ENCODE measurements at places on chromosomes 5 and 9. TPM values are rescaled to one million over a fixed set of nuclear protein-coding genes. Genes with fewer than 3 reads are reported as not detected.

DNA sequence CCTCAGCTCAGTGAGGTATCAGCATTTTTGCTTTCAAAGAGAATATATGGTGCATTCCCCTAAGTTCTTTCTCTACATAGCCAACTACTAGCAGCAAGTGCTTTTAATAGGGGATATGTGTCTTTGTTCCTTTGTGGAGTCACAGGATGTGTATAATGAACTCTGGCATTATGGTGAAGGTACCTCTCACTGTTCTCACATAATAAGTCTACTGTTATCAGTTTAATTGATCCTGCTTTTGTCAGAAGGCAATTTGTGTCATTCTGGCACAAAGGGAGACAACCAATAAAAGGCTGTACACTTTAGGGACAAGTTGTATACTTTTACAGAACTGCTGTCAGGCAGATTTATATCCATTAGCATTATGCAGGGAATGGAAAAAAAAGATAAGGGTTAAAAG is 531.4 kb upstream of the RIOK2 start:
- H3K27ac ChIP-seq: no peak overlapping the region
- no peak for DNase-seq
- no peaks in the 10 kb centered on the region for H3K4me1 ChIP-seq
- H3K36me3 ChIP-seq: no peaks in the 10 kb centered on the region

GRCh38 chr5:153860195-153860886 is 178.4 kb downstream of the FAM114A2 start:
- no peak overlapping the region for H3K27ac ChIP-seq
- no peak overlapping the region for H3K4me3 ChIP-seq

GRCh38 chr5:161078793-161079192 is 226.8 kb upstream of the ATP10B start:
- no peak for DNase-seq
- H3K4me3 ChIP-seq: no peak overlapping the region
- H3K36me3 ChIP-seq: no peaks in the 10 kb centered on the region
- H3K27me3 ChIP-seq: no peaks in the 10 kb centered on the region
- no peak overlapping the region for H3K27ac ChIP-seq
- no peaks in the 10 kb centered on the region for H3K4me1 ChIP-seq

DNA sequence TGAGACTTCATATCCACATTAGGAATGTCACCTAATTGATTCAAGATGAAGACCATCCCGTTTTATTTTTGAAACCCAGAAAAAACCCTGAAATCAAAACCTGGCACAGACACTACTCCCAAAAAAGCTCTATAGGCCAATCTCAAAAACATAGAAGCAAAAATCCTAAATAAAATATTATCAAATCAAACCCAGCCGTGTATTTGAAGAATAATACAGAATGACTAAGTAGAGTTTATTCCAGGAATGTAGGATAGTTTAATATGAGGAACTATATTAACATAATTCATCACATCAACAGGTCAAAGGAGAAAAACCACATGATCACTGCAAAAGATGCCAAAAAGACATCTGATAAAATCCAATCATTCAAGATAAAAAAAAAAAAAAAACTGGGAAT is 167.1 kb downstream of the ACTL7B start:
- H3K36me3 ChIP-seq: no peaks in the 10 kb centered on the region
- H3K4me1 ChIP-seq: no peaks in the 10 kb centered on the region
- H3K27ac ChIP-seq: no peak overlapping the region
- DNase-seq: no peak

DNA sequence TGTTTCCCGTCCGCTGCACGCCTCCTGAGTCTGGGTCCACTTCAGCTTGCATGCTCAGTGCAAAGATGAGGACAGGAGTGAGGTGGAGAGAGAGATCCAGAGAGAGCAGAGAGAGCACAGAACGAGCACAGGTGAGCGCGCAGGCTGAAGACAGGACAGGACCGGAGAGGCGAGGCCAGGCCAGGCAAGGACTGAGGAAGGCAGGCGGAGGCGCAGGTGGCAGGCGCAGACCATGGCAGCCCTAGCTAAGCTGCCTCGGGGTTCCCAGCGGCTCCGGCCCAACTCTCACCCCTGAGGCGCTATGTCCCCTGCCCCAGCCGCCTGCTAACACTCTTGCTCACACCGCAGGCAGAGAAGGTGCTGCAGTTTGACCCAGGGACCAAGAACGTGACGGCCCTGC is 9.7 kb downstream of the GRIN1 start:
- no peak overlapping the region for H3K27ac ChIP-seq
- H3K27me3 ChIP-seq: no peaks in the 10 kb centered on the region
- H3K36me3 ChIP-seq: no peaks in the 10 kb centered on the region
- no peak for DNase-seq
- H3K4me1 ChIP-seq: no peaks in the 10 kb centered on the region

C9orf50 gene
- not detected for total RNA-seq

FANCG gene
- 13.8 TPM for total RNA-seq

SIMC1 gene
- total RNA-seq: 20.2 TPM

SNCB gene
- not detected for total RNA-seq

ACOT12 gene
- not detected for total RNA-seq

TMEM8B gene
- total RNA-seq: 17.4 TPM

SPATA31A3 gene
- not detected for total RNA-seq

FOXD4L4 gene
- 0.33 TPM for total RNA-seq

ISCA1 gene
- 79.1 TPM for total RNA-seq

PCDHB7 gene
- 2.8 TPM for total RNA-seq
